Stimulated activated CD4-positive, alpha-beta T cell treated with anti-CD3 and anti-CD28 coated beads, Interleukin-1b, Interleukin-23, amount 100 ng/mL, for 4 hours (primary cell): ENCODE measurements at places on chromosomes 4 and X.

GRCh38 chr4:124083711-124084110 is 628.8 kb downstream of the ANKRD50 start:
- no peak for DNase-seq

- DNase-seq, result no peak
Measured at GRCh38 chr4:103719105-103719829, 518 bp downstream of the TACR3 start.

DNA sequence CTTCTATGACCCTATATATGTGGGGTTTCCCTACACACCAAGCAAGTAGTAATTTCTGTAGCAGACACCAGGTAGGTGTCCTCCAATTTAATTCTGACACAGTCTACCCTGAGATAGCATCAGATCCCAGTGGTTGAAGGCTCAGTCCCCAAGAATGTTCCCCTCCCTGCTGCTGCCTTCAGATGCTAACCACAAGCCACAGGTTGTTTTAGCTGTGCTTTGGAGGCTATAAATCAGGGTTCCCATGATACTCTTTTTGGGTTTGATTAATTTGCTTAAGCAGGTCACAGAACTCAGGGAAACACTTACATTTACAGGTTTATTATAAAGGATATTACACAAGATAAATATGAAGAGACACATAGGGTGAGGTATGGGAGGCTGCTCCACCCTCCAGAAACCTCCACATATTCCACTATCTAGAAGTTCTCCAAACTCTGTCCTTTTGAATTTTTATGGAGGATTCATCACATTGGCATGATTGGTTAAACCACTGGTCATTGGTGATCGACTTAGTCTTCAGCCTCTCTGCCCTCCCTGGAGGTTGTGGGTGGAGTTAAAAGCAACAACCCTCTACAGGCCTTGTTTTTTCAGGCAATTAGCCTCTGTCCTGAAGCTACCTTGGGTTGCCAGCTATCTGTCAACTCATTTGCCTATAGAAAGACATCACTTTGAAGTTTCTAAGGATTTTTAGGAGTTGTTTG is 50.8 kb downstream of the GRIA2 start:
- no peak for DNase-seq

GRCh38 chr4:55358668-55359067 is 12.6 kb downstream of the SRD5A3 start:
- DNase-seq, result no peak

- DNase-seq, result no peak
Measured at GRCh38 chr4:78014889-78015886, 41.9 kb upstream of the FRAS1 start.
